ENCODE measurements at places on chromosomes 1 and 21. TPM values are rescaled to one million over a fixed set of nuclear protein-coding genes. Genes with fewer than 3 reads are reported as not detected.
A peak's percentile ranks its signal among the peaks of the same experiment; 100 is the strongest.

- no peak for DNase-seq
These were observed 166.1 kb upstream of the ZC3H12A start for GRCh38 chr1:37308031-37308960.

DNA sequence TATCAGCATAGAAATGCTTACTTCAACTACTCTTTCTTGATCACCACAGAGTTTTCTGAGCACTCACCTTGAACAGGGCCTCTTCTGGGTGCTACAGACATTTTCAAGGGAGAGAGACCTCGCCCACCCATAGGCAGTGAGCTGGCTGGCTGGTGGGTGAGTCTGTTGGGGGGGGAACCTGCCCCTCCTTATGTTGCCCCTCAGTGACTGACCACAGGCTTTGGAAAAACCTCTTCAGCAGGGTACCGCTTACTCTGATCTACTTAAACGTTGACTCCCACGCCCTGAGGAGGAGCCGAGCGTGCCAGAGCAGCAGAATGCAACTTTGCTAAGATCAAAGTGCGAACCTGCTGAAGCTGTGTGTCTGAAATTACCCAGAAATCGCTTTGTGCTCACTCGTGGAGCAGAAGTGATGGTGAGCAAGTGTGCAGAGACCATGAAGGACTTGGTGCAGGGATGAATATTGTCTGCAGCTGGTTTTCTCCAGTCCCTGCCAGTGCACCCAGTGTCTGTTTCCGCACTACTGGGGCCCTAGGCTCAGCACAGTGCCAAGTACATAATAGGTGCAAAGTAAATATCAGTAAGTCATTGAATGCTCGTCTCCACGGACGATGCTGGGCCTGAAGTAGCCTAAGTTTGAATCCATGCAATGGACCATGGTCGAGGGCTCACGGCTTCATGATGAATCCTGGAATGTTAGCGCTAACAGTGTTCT, 158.7 kb upstream of the IRF2BP2 start:
- no peak for DNase-seq

DNA sequence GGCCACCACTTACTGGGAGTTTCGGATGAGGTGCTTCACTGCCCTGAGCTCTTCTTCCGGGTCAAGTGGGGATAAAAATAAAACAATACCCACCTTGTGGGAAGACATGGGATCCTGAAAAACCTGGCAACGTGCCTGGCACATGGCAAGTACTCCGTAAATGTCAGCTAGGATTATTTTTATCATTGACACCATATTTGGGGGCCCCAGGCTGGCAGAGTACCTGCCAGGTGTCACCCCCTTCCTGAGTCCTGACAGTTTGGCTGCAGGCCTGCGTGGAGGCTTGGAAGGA, 9.2 kb upstream of the EPHA2 start:
- no peak for DNase-seq

- DNase-seq = no peak
These were observed 59.1 kb downstream of the SPSB1 start for GRCh38 chr1:9351654-9352271.

- peak; percentile 43 for DNase-seq
These were observed 3.3 kb downstream of the LAX1 start for GRCh38 chr1:203768256-203768655.

DNA sequence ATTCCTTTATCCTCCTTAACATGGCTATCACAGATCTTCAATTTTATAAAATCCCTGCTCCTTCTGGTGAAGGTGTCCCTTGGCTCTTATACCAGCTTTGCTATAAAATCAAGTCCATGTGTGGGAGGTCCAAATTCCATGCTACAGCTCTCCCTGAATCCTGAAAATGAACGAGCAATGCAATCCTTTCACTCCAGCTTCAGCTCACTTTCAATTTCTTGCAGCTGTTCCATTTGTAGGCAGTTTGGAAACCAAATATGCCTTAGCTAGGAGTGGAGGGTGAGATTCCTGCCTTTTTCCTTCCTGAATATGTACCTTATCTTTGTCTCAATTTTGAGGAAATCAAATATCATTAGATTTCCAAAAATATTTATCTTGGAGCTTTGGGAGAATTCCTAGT, 402.6 kb downstream of the TTLL7 start:
- DNase-seq = no peak

GRCh38 chr1:64543831-64544230, 73.9 kb downstream of the CACHD1 start:
- no peak for DNase-seq

GRCh38 chr1:37764414-37764825, 500 bp downstream of the EPHA10 start:
- no peak for DNase-seq

DNA sequence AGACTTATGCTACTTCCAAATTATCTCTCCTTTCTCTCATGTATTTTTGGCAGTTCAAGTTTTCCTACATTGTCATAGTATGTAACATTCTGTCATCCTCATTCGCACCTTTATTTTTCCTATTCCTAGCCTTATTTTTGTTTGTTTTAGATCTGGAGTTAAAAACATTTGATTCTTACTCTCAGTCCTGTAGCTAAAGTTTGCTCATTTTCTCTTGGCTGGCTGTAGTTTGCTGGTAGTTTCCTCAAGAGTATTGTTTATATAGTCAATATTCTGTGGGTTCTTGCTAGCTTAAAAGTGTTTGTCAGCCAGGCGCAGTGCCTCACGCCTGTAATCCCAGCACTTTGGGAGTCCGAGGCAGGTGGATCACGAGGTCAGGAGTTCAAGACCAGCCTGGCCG, 29.8 kb upstream of the TRIM33 start:
- no peak for DNase-seq

GRCh38 chr1:66415281-66415680, 118.7 kb upstream of the SGIP1 start:
- no peak for DNase-seq

DNA sequence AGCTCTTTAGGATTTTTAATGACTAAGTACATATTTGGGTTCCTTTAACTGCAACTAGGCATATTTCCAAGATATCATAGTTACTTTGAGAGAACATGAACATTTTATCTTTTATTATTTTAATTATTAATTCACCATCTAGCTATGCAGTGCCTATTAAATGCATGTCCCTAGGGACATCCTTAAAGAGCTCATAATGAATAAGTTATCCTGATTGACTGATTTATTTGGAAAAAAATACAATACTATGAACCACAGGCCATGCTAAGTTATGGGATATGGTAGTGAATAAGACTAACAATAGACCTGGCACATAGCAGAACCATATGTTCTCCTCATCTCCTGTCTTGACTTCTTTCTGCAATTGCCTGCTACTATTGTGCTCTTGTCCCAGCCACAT, 16.4 kb upstream of the C1orf105 start:
- no peak for DNase-seq

- no peak for DNase-seq
These were observed at the start of gene CDKN2C for GRCh38 chr1:50969611-50970508. Gene CDKN2C (plus strand): TSS chr1:50970245. CDS start chr1:50970369, 124 bp downstream.

GRCh38 chr21:41845310-41846032, 33.7 kb downstream of the PRDM15 start:
- DNase-seq = no peak

DNA sequence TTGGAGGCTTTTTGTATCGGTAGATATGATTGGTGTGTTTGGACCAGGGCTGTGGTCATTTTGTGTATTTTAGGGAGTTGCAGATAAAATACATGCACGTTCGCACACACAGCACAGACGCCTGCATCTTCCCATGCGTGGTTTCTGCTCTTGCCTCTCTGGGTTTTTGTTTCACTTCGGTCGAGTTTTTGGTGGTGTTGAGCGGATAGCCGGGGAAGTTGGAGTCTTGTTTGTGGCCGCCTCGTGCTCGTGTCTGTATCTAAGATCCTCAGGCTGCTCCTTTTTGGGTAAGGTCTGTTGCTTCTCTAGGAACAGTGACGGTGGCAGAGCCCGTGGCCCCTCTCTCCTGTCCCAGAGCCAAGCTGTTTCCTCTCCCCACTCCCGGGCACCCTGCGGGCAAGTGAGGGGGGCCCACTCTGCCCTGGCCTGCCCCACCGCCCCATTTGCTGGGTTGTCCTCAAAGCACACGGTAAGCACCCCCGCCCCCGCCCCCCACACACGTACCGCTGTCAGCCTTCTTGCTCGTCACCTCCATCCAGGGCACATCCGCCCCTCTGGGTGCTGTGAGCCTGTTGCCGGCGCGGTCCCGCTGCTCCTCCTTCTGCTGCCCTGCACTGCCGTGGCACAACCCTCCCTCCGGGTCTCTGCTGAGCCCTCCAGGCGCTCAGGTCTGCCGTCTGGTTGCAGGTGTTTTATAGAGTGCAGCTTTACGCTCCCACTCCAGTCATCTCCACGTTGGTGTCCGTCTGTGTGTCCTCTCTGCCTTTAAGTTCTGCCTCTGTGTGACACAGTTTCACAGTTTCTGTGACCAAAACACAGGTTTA, 51.9 kb downstream of the AGPAT3 start:
- peak; percentile 67 for DNase-seq

- no peak for DNase-seq
These were observed 186.1 kb downstream of the URB2 start for GRCh38 chr1:229812148-229812547.

GRCh38 chr1:188170411-188170810, 1341.7 kb downstream of the PLA2G4A start:
- no peak for DNase-seq

DNA sequence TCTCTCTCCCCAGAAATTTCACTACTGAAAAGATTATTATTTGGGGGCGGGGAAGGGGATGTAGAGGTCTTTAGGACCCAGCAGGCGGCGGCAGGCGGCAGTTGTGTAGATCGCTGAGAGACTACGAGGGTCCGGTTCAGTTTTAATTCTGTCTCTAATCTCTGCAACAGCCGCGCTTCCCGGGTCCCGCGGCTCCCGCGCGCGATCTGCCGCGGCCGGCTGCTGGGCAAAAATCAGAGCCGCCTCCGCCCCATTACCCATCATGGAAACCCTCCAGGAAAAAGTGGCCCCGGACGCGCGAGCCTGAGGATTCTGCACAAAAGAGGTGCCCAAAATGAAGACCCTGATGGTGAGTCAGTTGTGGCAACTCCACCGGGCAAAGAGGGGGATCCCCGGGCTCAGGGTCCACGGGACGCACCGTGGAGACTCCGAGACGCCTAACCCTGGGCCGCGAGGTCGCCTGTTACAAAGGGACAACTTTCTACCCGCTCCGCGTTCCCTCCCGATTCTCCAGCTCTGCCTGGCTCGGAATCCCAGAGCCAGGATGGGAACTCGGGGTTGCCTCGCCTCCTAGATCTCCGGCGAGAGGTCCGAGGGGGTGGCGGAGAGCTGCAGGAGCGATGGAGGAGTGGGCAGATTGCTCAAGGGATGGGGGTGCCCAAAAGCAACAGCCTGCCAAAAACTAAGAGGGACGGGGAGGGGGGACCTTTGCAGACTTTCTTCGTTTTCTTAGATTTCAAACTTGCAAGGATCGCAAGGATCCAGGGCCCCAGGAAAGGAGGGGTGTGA, at the start of gene ST6GALNAC5:
Gene ST6GALNAC5 (plus strand): TSS at position 139 of the 789 bp plus-strand sequence.
- DNase-seq = no peak

The APOBEC4 gene
- not detected for total RNA-seq

The IFNLR1 gene
- not detected for total RNA-seq

The BARHL2 gene
- not detected for total RNA-seq

The TIAM1 gene
- total RNA-seq = 6.6 TPM

The PCAT6 gene
- total RNA-seq = 4.5 TPM

The CDK18 gene
- 10.2 TPM for total RNA-seq

The LCE2C gene
- not detected for total RNA-seq

The A3GALT2 gene
- not detected for total RNA-seq

The AKIRIN1 gene
- 39.3 TPM for total RNA-seq

All from chondrocyte (in vitro differentiated cells).